CD4-positive, alpha-beta T cell treated with Interleukin-12 subunit alpha and Interleukin-12 subunit beta, for 1 hour (primary cell): ENCODE measurements at places on chromosomes 13 and 19.
A peak's percentile ranks its signal among the peaks of the same experiment; 100 is the strongest.

GRCh38 chr13:65095161-65096082 lies 2134.7 kb downstream of the PCDH9 start:
- no peak for DNase-seq

- peak; percentile 42 for DNase-seq
These were observed 19.5 kb downstream of the NUFIP1 start for GRCh38 chr13:44969551-44970484.

DNA sequence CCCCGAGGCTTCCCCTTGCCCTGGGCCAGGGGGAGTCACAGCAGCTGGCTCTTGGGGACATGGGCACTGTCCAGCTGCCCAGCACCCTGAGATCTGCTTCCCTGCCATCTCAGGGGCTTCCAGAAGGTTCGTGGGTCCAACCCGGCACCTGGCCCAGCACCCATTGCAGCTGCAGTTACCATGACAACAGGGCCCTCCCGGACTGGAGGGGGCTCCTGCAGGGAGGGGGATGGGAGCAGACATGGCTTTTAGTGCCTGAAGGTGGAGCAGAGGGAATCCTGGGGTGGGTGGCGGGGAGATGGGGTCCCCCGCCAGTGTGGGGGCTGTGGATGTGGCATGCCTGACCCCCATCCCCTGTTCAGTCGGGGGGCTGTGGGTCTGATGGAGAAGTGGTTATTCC lies 14.7 kb downstream of the PIN1 start:
- no peak for DNase-seq

DNA sequence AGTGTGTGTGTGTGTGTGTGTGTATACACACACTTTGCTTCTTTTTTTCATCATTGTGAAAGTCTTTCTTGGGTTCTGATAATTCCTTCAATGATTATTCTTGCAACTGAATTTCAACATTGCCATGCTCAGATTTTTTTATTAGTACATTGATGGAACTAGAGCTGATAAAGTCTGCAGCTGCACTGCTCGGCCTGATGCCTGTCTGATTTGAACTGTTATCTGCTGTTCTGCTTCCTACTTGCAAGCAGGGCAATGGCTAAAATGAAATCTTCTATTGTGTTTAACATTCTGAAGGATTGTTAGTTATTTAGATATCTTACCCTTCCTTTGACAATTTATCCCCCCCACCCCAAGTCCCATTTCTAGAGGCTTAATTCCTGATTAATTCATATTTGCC lies 61.3 kb downstream of the OLFM4 start:
- no peak for DNase-seq

DNA sequence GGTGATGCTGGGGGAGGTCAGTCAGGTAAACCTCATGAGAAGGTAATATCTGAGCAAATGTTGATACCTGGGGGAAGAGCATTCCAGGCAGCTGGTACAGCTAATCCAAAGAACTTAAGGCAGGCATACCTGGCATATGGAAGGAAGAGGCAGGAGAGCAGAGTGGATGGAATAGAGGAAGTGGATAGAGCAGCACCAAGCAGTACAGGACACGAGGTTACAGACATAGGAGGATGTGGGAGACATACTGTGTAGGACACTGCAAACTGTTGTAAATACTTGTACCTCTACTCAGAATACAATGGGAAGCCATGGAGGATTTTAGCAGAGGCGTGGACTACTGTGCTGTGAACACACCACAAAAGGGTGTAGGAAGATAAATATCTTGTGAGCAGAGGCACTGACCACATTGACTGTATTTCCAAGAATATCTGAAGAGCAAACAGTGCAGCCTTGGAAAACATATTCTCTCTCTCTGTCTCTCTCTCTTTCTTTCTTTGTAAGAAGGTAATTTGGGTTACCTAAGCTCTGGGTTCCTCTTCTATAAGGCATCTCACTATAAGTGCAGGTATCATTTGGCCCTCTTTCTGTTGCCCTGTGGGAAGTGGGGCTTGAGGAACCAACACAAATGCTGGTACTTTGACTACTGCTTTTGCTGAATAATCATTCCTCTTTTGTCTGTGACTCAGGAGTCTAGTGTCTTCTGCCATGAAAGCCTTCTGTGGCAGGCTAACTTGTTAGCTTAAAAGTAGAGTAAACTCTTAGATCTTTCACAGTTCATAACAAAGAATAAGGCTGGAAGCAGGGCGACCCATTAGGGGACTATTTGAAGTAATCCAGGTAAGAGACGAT lies 238.0 kb downstream of the VWA8 start:
- no peak for DNase-seq

- no peak for DNase-seq
These were observed 15.6 kb downstream of the EVI5L start for GRCh38 chr19:7845390-7846154.

- DNase-seq: peak; percentile 77
These were observed 1.2 kb downstream of the PPM1N start for GRCh38 chr19:45499196-45500180.

DNA sequence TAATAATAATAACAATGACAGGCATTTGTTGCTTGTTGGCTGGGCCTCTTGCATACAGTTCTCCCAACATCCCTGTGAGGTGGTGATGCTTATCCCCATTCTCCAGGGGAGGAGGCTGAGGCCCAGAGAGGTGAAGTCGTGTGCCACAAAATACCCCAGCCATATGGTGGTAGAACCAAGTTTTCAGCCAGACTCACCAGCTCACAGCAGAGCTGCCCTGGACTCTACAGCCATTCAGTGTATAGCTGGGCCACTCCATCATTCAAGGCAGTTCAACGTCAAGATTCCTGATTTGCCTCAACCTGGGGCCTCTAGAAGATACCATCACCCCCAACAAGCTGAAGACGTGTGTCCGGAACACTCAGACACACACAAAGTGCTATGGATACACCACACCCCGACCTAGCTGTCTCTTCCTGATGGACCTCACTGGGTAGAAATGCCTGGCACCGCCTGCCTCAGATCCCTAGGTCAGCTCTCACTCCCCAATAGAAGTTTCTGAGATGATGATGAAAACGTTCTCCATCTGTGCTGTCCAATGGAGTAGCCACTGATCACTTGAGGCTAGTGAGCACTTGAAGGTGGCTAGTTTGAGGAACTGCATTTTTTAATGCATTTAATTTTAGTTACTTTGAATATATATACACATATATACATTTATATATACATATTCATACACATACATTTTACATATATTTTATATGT lies 4.3 kb upstream of the CEACAM19 start:
- no peak for DNase-seq

GRCh38 chr13:28337166-28338005 lies 157.5 kb downstream of the FLT1 start:
- no peak for DNase-seq

DNA sequence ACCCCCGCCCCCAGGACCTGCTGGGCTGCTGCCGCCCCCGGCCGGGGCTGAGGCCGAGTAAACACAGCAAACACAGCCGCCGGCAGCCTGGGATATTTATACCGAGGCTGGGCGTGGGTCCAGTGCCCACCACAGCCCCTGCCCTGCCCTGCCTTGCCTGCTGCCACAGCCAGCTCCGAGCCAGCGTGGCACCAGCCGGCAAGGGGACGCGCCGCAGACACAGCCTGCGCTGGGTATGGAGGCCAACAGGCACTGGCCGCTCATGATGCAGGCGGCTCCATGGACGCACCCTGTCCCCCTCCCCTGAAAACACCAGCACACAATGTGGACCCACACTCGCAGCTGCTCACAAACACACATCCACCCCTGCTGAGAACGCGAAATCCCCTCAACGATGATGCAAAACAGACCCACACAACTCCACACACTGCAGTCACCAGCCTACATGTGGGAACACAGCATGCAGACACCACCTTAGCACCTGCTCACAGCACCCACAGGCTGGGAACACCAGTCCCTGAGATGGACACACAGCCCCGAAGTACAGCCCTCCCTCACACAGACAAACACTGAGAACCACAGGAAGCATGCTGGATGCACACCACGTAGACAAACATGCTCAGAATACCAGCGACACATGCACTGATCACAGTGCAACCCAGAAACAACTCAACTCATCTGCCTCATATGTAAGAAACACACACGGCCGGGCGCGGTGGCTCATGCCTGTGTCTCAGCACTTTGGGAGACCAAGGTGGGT lies 16.2 kb downstream of the CCDC97 start:
- peak; percentile 37 for DNase-seq

GRCh38 chr13:46131705-46132104 lies 26.9 kb upstream of the CPB2 start:
- DNase-seq: no peak

DNA sequence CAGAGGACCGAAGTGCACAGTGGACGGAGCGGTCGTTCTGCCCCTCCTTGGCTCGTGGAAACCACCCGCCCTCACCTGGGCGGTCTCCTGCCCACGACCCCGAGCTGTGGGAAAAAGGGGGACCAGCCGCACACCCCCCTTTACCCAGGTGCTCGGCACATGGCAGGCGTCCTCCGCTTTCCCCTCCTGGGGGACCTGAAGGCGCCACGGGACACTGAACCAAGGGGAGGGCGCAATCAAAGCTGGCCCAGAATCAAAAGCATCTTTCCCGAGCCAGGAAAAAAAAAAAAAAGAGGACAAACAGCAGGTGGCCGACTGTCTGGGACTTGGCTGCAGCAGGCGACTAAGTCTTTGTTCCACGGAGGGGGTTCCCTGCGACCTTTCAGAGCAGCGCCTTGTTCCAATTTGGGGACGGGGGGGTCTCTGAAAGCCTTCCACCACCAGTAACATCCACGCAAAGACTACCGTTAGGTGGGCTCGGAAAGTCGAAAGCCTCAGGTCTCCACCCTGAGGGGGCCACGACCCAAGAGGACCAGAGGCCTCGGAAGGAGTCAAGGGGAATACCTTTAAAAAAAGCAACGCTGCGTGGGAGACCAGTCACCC lies 1.1 kb downstream of the MBD3 start:
- DNase-seq: peak; percentile 13
